ENCODE measurements at places on chromosomes 4 and X. TPM values are rescaled to one million over a fixed set of nuclear protein-coding genes. Genes with fewer than 3 reads are reported as not detected.

GRCh38 chr4:90328558-90328957 lies 201.4 kb downstream of the CCSER1 start:
- peak; percentile 75 for DNase-seq

Gene ZCCHC12
- not detected for total RNA-seq

Gene CCSER1
- not detected for total RNA-seq

DNA sequence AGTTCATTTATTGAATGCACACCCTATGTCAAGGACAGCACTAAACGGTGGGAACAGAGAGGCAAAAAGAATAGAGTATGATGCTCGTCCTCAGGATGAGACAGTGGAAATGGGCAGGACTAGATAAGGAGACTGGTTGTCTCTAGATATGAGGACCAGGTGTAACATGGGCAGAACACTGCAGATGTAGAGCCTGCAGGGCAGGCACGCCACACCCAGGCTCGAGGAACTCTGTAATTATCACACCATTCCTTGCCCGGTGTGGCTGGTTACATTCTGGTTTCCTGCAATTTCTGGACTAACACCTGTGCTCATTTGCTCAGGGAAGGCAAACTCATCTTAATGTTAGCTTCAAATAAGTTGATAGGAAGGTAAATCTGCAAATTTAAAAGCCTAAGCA lies 334.4 kb downstream of the DHX15 start:
- no peak for DNase-seq

GRCh38 chrX:1727531-1728027 lies 112.7 kb downstream of the ASMT start:
- DNase-seq, result peak; percentile 2

Gene GYG2
- 12.0 TPM for total RNA-seq

GRCh38 chr4:157447195-157447594 lies 226.7 kb downstream of the GRIA2 start:
- DNase-seq, result no peak

Gene MAGEA6
- total RNA-seq, result not detected

GRCh38 chr4:39655211-39655610 lies 16.5 kb upstream of the SMIM14 start:
- DNase-seq, result no peak

Data from myocyte (in vitro differentiated cells).